Testis (tissue), 5 donors: ENCODE measurements at places on chromosomes 2 and 18. TPM values are rescaled to one million over a fixed set of nuclear protein-coding genes. Genes with fewer than 3 reads are reported as not detected.

The FLACC1 gene
- 10.5 TPM for total RNA-seq

The NAT8 gene
- total RNA-seq = not detected

DNA sequence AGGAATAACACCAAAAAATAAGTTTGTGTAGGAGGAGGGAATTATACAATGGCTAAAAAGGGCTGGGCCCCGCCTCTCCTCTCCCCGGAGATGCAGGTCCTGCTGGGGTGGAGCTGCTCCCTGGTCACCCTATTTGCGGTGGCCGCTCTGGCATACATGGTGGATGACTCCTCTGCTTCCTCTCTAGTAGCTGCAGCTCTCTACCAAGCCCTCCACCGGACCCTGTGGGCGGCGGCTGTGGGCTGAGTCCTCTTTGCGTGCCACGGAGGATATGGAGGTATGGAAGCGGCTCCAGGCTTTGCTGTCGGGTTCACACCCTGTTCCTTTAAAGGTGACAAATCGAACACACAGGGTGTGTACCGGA is 77.1 kb upstream of the SEC11C start:
- no peak for DNase-seq

DNA sequence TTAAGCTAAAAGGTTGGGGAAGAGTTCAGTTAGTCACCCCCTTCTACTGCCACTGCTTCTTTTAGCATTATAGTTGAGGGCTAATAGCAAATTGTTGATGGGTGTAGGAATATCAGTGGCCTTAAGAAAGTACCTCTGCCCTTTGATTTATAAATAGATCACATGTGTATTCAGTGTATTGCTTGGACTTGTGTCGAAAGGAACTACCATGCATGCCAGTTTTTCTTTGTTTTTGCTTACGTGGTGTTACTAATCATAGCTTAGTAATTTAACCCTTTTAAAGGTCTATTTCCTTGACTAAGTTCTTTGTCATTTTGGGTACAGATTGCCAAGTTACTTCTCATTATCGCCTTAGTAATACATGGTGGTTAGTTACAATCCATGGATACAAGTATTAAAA is 85.6 kb downstream of the MIB1 start:
- no peak for DNase-seq

The DSEL gene
- 5.7 TPM for total RNA-seq

GRCh38 chr2:235725841-235726240 is 232.0 kb downstream of the AGAP1 start:
- DNase-seq = no peak

DNA sequence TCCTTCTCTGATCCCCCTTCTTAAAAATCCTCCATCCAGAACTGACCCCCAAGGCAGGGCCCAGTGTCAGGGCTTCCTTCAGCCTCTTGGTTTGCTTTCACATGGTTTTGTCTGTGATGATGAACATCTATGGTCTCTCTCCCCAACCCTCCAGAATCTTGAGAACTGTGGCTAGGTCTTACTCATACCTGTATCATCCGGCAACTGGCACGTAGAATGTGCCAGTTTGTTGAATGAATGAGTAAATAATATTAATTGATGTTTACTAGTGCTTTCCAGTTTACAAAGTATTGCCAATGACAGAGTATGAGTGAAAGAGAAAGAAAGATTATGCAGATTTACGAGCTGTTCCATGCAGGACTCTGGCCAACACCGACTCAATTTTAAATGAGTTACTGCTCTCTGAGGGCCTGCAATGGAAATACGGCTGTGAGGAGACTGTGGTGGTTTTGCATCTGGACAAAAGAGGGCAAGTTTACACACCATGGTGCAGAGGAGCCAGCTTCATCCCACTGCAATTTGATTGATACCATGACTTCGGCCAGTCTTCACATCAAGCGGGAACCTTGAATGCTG is 29.9 kb upstream of the TRIB2 start:
- no peak for DNase-seq

DNA sequence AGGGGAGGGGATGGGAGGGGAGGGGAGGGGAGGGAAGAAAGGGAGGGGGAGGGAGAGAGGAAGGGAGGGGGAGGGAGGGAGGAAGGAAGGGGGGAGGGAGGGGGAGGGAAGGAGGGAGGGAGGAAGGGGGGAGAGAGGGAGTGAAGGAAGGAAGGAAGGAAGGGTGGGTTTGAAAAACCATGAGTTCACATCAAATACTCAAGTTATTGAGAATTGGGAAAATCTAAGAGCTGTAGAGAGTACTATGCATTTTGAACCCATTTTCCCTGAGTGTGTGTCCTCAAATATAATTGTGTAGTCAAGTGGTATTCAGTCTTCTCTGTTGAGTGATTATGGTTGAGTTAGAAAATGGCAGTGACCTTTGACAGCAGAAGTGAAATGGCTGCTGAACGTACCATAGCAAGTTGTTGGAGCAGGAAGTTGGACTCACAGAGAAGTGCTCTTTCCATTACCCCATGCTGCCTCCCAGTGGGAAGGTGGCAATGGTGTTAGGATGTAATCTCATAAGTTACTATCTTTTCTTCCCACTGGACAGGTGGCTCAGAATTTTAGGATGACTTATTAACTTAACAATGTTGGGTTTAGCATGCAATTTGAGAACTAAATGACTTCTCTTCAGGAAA is 214.6 kb downstream of the SETBP1 start:
- DNase-seq = peak; percentile 55

The ZNF397 gene
- 36.6 TPM for total RNA-seq

- DNase-seq = peak; percentile 83
These were observed 84.0 kb downstream of the HDAC4 start for GRCh38 chr2:239316562-239317465.

GRCh38 chr2:127568128-127568527 is 32.6 kb downstream of the MYO7B start:
- DNase-seq = no peak

DNA sequence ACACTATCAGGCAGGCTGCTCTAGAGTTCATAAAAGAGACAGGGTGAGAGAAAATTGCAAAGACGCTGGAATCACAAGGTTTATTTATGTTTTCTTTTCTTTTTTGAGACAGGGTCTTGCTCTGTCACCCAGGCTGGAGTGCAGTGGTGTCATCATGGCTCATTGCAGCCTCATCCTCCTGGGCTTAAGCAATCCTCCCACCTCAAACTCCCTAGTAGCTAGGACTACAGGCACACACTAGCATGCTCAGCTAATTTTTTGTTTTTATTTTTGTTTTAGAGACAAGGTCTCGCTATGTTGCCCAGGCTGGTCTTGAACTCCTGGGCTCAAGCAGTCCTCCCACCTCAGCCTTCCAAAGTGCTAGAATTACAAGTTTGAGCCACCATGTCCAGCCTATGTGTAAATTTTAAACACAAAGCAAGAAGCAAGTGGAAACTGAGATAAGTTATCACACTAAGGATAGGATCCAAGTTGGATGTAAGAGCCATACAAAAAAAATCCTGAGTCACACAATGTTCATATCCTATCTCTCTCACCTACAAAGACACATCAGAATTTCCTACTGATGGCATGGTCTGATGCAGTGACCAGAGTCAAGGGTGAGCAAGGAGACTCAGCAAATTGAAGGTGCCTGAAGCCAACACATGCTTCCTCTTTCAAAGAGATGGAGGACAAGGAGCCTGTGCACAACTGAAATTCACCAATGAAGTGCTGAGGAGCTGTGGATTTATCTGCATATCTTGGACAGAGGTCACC is 31.4 kb downstream of the MYL12B start:
- DNase-seq = no peak

The SH3RF3 gene
- 16.5 TPM for total RNA-seq

The ANO7 gene
- 1.9 TPM for total RNA-seq

The UGT1A3 gene
- not detected for total RNA-seq

DNA sequence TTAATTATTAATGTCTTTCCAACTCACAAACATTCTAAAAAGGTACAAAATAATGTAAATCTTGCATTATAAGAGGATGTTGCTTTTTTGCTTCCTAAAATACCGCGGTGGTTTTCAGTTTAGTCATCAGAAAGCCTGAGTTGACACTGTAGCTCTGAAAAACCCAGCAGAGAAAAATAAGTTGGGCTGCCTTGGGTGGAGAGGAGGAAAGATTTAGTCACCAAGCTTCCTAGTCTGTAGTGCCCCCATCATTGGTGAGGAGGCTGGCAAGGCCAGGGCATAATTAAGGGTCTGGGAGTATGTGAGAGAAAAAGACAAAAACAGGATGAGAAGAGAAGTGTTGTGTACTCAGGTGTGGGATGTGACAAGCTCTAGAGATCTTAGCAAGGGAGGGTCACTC is 5.7 kb downstream of the PTPRM start:
- DNase-seq = no peak

DNA sequence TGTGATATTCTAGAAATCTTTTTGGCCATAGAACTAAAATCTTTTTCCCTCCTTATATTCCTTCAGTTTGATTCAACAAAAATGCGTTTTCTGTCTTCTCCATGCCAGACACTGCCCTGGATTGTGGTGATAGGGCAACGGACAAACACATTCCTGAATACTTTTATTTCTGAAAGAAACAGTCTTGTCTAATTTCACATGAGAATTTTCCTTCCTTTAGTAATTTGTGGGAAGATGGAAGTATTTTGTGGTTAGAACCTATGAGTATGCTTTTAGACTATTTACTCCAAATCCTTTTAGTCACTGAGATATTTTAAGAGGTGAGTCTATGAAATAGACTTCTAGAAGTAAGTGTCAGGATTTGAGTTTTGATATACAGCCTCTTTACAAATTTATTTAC is 49.6 kb downstream of the COL5A2 start:
- DNase-seq = no peak

DNA sequence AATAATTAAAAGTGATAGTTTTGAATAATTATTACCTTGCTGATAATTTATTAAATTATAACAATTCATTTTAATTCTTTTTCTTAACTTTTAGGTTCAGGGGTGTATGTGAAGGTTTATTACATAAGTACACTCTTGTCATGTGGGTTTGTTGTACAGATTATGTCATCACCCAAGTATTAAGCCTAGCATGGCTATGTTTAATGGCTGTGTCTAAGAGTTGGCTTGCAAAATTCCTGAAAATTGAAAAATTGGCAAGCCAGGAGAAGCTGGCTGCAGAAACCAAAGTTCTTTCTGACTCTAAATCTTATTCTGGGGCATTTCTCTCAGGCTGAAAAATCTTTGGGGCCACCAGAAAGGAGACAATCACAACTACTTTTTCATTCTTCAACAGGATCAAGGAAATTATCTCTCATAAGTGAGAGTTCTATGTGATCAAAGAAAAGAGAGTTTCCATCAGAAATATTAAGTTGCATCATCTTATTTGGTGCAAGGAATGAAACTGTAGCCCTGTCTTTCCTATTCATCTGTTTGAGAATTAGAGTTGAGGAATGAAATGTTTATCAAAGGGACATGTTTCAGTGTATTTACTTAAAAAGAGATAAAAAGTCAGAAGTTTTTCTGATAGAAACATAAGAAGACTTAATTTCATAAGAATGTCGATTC is 412.1 kb upstream of the CDH2 start:
- DNase-seq = no peak

The AQP12A gene
- not detected for total RNA-seq

The DNAH7 gene
- 14.9 TPM for total RNA-seq

GRCh38 chr2:168633200-168633599 is 169.2 kb upstream of the NOSTRIN start:
- no peak for DNase-seq

The CYP26B1 gene
- total RNA-seq = 42.1 TPM

- no peak for DNase-seq
These were observed 47.8 kb downstream of the PXDN start for GRCh38 chr2:1696472-1696871.

DNA sequence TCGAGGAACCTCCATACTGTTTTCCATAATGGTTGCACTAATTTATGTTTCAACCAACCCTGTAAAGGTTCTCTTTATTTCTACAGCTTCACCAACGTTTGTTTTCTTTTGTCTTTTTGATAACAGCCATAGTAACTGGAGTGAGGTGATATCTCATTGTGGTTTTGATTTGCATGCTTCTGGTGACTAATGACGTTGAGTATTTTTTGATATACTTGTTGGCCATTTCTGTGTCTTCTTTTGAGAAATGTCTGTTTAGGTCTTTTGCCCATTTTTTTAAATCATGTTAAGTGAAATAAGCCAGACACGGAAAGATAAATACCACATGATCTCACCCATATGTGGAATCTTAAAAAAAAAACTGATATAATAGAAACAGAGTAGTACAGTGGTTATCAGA is 74.8 kb upstream of the SMIM21 start:
- no peak for DNase-seq

- no peak for DNase-seq
These were observed 13.7 kb downstream of the HYCC2 start for GRCh38 chr2:201057715-201058248.

- DNase-seq = no peak
These were observed 337.7 kb downstream of the DYSF start for GRCh38 chr2:71791061-71791450.

DNA sequence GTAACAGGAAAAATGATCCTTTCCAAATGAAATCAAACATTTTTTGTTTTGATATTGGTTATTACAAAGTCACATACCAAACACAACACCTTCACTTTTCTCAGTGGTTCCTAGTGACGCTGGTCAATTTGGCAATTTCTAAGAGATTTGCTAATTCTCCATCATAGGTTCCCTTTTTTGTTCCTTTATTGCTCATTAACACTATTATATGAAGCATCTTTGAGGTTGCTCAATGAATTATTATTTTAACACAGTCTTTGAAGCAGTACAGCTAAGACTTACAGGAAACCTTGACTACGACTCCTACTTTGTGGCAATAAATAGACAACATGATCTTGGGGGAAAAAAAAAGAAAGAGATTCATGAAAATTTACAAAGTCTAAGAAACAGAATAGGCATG is 152.2 kb upstream of the VRK2 start:
- no peak for DNase-seq

The IL1RL1 gene
- total RNA-seq = 1.0 TPM
